ENCODE measurements at places on chromosomes 4 and X.
A peak's percentile ranks its signal among the peaks of the same experiment; 100 is the strongest.

DNA sequence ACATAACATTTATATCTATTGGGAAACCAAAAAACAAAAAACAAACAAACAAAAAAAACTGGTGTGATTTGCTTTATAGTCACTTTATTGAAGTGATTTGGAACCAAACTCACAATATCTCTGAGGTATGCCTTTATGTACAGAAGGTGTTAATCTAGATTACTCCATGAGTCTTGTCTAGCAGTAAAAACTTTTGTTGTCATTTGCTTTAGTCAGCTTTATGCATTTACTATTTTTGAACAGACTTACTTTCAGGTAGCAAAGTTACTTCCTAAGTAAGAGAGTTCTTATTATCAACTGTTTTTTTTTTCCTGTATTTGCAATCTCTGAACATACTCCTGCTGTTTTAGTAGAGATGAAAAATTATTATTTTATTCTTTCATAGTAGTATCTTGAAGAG lies 39.5 kb downstream of the RAP1GDS1 start:
- no peak for DNase-seq

DNA sequence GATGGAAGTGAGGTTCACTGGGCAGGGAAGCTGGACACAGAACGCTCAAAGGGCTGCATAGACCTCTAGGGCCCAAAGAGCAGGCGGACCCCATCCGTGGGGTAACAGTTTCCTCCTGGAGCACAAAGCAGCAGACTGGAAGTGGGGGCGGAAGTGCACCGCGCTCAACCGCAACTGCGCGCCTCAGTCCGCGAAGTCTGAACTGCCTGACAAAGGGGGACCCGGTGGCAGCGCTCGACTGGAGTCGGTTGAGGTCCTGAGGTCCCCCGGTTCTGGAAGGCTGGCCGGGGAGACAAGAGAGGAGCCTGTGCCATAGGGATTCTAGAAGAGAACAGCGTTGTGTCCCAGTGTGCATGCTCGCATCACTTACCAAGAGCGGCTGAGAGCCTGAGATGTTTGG lies 58.5 kb downstream of the ALPK1 start:
- DNase-seq: no peak

- DNase-seq: no peak
Measured at GRCh38 chr4:172521248-172521647, 647.4 kb upstream of the GALNT7 start.

DNA sequence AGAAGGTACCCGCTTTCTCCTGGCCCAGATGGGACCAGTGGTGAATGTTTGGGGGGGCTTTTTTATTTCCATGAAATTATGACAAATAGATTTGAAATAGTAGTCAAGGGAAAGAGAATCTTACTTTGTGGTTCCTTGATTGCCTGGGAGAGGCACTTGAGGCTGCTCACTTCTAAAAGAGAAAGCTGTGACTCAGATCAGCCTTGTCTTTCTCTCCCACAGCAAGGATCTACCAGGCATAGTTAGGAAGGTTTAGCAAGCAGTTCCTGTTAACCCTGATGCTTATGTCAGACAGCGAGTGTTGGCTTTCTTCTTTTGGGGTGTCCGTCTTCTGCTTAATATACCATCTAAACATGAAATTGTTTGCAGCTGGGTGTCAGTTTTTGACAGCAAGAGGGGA lies 114.5 kb downstream of the TSPAN7 start:
- no peak for DNase-seq

GRCh38 chr4:185591679-185592141 lies 56.4 kb upstream of the PDLIM3 start:
- DNase-seq: no peak

DNA sequence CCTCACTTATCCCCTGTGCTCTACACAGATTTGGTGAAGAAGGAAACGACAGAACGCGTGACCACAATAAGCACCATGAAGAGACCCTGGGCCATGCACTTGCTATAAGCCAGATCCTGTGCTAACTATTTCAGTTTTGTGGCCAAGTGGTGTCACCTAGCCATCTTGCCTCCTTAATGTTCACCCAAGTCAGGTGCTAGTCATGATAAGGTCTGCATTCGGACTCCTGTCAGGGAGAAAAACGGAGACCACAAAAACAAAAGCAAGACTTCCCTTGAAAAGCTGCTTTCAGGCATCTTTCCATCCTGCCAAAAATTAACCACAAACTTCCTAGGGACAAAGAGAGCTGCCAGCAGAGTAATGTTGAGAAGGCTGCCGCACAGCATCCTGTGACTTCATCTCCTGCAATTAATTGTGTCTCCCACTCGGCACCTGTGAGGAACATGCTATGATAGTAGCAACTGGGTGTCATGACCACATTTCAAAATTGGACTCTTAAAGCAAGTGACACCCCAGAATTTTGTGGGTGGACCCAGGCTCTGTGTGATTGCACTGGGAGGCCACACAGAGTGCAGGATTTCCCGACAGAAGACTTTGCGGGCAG lies 8.8 kb upstream of the IDS start:
- no peak for DNase-seq

DNA sequence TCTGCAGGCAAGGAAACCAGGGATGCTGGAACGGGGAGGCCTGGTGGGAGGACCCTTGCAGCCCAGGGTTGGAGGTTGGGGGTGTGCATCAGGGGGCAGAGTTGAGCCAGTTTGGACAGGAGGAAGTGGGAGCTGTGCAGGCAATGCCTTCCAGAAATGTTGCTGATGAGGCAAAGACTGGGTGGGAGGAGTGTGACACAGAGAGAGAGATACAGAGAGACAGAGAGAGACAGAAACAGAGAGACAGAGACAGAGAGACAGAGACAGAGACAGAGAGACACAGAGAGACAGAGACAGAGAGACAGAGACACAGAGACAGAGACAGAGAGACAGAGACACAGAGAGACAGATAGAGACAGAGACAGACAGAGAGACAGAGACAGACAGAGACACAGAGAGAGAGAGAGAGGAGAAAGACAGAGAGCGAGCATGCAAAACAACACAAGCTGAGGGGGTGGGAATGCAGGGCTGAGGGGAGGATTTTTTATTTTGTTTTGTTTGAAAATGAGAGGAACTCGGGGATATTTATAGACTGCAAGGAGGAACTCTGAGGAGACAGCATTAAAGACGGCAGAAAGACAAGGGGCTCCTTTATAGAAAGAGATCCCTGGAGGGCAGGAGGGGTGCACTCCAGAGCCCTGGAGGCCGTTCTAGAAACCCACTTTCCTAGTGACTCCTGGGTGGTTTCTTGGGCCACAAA lies 1.9 kb upstream of the HAUS3 start:
- DNase-seq: peak; percentile 53

DNA sequence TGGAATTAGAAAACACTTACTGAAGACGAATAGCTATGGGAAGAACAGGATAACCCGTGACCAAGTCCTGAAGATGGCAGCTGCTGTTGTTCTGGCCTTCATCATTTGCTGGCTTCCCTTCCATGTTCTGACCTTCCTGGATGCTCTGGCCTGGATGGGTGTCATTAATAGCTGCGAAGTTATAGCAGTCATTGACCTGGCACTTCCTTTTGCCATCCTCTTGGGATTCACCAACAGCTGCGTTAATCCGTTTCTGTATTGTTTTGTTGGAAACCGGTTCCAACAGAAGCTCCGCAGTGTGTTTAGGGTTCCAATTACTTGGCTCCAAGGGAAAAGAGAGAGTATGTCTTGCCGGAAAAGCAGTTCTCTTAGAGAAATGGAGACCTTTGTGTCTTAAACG lies 2.4 kb downstream of the AGTR2 start:
- no peak for DNase-seq

- DNase-seq: no peak
Measured at GRCh38 chr4:159516556-159517140, 413.8 kb downstream of the RAPGEF2 start.
